Activated naive CD8-positive, alpha-beta T cell treated with anti-CD3 and anti-CD28 coated beads, Interleukin-2, amount 10 ng/mL, durations not matched to agents 7 days and 5 days (primary cell): ENCODE measurements at places on chromosomes 16 and 17. TPM values are rescaled to one million over a fixed set of nuclear protein-coding genes. Genes with fewer than 3 reads are reported as not detected.
A peak's percentile ranks its signal among the peaks of the same experiment; 100 is the strongest.

- DNase-seq: no peak
- no peaks in the 10 kb centered on the region for H3K27me3 ChIP-seq
- peaks cover 42% of the 10 kb centered on the region for H3K4me1 ChIP-seq
- H3K27ac ChIP-seq: peak overlapping the region; percentile 98
- peaks cover 42% of the 10 kb centered on the region for H3K36me3 ChIP-seq
- H3K4me3 ChIP-seq: peak overlapping the region; percentile 98
These were observed 503 bp downstream of the C16orf54 start for GRCh38 chr16:29745121-29745852.

DNA sequence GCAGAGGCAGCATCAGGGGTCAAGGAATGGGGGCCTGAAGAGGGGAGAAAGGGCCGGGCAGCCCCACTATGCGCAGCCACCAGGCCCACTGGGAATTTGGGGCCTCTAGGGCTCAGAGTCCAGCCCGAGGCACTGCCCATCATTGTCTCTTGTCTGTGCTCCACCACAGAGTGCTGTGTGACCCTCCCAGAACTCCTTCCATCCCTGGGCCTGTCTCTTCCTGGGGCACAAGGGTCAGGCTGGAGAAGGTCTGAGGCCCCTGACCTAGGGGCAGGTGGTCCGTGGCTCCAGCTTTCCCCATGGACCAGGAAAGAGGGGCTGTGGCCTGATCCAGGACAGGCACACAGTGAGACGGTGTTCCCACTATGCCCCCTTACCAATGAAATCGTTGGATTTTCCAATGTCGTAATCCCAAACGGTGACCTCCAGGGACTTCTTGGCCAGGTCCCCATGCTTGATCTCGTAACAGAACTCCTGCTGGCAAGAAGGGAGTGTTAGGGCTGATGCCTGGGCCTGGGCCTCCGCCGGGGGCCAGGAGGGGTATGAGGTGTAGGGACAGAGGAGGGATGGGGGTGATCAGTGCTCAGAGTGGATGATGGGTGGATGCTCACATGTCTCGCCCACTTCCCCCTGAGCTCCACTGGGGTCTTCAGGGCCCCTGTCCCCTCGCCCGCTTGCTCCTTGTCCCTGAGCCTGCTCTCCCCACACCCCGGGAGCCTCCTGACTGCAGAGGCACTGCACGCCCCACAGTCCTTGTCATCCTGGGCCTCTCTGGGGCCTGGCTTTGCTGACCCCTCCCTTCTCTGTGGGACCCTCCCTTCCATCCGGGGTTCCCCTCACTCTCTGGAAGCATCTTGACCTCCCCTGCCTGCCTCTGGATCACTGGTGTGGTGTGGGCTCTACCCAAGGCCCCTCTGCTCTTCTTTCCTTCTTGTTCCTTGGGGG, 10.7 kb downstream of the SCGB1C2 start:
- H3K4me1 ChIP-seq: peaks cover 2% of the 10 kb centered on the region
- no peaks in the 10 kb centered on the region for H3K36me3 ChIP-seq
- H3K27ac ChIP-seq: no peak overlapping the region
- no peaks in the 10 kb centered on the region for H3K27me3 ChIP-seq

DNA sequence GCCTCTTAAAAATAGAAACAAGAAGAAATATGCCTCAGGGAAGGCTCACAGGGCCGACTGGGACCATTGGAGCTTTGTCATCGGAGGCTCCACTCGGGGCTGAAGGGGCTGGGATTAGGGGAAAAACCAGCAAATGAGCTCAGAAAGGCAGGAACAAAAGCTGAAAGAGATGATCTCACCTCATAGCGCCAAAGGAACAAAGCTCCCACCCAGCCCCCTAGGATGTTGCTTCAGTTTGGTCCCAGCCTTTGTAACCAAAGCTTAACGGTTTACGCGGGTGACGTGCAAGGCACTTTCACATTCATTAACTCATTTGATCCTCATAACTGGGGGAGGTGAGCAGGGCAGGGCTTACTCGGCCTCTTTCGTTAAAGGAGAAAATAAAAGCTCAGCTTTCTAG, 168.5 kb upstream of the DYNLRB2 start:
- no peak overlapping the region for H3K27ac ChIP-seq
- no peaks in the 10 kb centered on the region for H3K36me3 ChIP-seq
- no peak for DNase-seq

- no peak overlapping the region for H3K27ac ChIP-seq
- no peaks in the 10 kb centered on the region for H3K36me3 ChIP-seq
- H3K4me1 ChIP-seq: no peaks in the 10 kb centered on the region
- DNase-seq: no peak
- H3K4me3 ChIP-seq: no peak overlapping the region
These were observed 86.4 kb downstream of the CBLN1 start for GRCh38 chr16:49195237-49195548.

- H3K27me3 ChIP-seq: peaks cover 5% of the 10 kb centered on the region
- no peaks in the 10 kb centered on the region for H3K4me1 ChIP-seq
- no peaks in the 10 kb centered on the region for H3K36me3 ChIP-seq
- H3K4me3 ChIP-seq: no peak overlapping the region
These were observed 47.4 kb upstream of the ZFHX3 start for GRCh38 chr16:73095142-73095820.

DNA sequence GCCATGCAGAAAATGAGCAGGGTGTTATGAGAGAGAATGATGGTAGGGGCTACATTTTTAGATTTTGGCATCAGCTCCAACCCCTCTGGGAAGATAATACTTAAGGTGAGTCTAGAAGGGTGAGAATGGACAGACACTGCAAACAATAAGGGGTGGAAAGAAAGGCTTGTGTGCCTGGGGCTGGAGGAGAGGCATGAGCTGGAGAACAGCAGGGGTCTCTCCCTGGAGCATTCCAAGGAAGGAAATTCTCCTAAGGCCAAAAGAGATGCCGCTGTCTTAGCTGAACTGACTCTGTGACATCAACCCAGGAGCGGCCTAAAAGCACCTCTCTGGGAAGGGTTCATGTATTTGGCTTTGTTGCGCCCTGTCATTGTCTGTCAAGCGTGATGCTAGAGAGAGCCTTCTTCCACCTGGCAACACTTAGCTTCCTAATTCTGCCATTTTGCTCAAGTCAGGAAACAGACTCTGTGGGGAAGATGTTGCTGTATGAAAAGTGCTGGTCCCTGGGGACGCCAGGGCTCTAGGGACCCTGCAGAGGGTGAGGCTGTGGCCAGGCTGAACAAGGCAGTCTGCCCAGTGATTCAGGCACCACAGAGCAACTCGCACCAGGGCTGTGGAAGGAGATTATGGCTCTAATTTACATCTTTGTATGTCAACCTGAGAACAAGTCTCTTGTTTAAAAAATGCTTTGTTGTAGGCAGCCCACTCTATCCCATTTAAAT, 225.7 kb downstream of the CBLN1 start:
- no peaks in the 10 kb centered on the region for H3K36me3 ChIP-seq
- H3K4me1 ChIP-seq: no peaks in the 10 kb centered on the region
- DNase-seq: no peak
- H3K27me3 ChIP-seq: no peaks in the 10 kb centered on the region

DNA sequence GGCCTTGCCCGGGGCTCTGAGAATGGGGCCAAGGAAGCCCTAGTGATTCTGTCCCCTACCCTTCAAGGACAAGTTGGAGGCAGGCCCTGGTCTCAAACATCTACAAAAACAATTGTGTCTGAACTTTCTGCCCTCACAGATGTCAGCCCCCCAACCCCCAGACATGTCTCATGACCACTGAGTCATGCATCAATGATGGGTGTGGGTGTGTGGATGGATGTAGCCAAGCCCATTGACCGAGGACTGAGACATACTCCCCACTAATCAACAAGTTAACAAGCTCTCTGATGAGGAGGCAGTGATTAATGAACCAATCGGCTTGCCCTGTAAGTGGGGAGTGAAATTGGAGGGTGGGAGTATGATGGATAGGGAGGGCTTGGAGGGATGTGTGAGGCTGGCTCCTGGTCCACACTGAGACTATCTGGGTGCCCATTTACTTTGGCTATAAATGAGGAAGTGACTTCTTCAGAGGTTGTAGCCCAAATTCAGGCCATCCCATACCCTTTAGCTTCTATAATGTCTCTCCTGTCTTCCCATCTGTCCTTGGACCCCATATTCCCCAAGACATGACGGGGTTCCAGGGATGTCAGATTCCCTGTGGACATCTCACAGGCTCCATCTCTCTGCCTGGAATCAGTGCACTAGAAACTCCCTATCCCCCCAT, 97.1 kb upstream of the TMEM97 start:
- H3K27me3 ChIP-seq: peaks cover 8% of the 10 kb centered on the region
- no peak for DNase-seq
- H3K27ac ChIP-seq: no peak overlapping the region
- no peak overlapping the region for H3K4me3 ChIP-seq

DHX58 gene
- 77.6 TPM for total RNA-seq

DNA sequence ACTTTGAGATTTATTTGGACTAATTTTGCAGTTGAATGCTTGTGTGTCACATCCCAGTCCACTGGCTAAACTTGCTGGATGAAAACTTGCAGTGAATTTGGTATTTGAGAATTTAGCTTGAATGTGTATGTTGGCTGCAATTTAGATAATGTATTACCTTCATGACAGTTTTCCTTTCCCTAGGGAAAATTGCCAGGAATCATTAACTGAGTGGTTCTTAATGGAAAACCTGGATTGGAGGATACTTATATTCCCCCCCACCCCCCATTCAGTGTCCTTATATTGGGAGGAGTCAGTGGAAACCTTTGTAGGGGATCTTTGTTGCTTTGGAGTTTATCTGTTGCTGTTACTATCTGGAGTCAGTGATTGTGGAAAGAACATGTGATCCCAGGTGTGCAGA, 67.6 kb downstream of the KPNA2 start:
- DNase-seq: no peak
- peaks cover 16% of the 10 kb centered on the region for H3K36me3 ChIP-seq
- H3K27ac ChIP-seq: no peak overlapping the region
- H3K4me1 ChIP-seq: peaks cover 36% of the 10 kb centered on the region
- H3K4me3 ChIP-seq: peak overlapping the region; percentile 91

DNA sequence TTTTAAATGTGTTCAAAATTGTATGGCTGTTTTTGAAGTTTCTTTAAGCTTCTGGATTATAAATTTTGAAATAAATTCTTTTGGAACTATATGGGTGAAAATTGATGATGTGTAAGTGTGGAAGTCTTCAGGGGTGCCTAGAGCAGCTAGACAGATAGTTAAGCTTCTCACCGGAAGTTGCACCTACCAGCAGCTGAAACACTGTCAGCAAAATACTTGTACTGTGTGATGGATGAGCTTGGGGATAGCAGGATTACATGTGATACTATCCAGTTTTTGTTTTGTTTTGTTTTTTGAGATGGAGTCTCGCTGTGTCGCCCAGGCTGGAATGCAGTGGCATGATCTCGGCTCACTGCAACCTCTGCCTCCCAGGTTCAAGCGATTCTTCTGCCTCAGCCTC, 19.7 kb downstream of the RBL2 start:
- no peak for DNase-seq
- H3K36me3 ChIP-seq: peaks cover 54% of the 10 kb centered on the region
- H3K27me3 ChIP-seq: no peaks in the 10 kb centered on the region
- peaks cover 71% of the 10 kb centered on the region for H3K4me1 ChIP-seq
- H3K27ac ChIP-seq: peak overlapping the region; percentile 72
- H3K4me3 ChIP-seq: peak overlapping the region; percentile 51

GRCh38 chr16:26983426-26983825, 83.3 kb upstream of the C16orf82 start:
- H3K27ac ChIP-seq: no peak overlapping the region
- no peak for DNase-seq
- H3K4me1 ChIP-seq: no peaks in the 10 kb centered on the region

DNA sequence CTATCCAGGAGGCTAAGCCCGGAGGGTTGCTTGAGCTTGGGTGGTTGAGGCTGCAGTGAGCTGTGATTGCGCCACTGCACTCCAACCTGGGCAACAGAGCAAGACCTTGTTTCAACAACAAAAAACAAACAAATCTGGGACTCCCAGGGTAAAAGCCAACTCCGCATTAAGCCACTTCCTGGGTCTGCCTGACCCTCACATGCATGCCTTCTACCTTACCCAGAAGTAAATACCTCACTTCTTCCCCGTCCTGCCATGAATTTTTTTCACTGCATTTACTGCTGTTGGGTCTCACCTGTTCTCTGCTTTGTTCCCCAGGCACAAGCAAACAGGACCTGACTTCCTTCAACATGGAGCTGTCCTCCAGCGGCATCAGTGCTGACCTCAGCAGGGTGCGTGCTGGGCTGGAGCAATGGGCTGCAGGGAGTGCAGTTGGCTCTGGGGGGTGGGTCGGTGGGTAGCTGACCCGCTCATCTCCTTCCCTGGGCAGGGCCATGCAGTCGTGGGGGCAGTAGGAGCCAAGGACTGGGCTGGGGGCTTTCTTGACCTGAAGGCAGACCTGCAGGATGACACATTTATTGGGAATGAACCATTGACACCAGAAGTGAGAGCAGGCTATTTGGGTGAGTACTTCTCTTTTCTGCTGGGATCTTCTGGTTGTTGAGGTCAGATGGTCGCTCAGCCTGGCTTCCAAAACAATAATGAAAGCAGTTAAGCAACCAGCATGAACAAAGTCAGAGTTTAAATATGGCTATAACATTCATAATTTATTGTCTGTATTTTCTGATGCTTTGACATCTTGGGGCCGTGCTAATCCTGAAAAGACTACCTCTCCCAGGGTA, 16.4 kb downstream of the ITGAL start:
- no peak overlapping the region for H3K4me3 ChIP-seq
- H3K4me1 ChIP-seq: peaks cover 47% of the 10 kb centered on the region
- peak overlapping the region; percentile 58 for H3K27ac ChIP-seq
- no peaks in the 10 kb centered on the region for H3K27me3 ChIP-seq
- no peak for DNase-seq

DNA sequence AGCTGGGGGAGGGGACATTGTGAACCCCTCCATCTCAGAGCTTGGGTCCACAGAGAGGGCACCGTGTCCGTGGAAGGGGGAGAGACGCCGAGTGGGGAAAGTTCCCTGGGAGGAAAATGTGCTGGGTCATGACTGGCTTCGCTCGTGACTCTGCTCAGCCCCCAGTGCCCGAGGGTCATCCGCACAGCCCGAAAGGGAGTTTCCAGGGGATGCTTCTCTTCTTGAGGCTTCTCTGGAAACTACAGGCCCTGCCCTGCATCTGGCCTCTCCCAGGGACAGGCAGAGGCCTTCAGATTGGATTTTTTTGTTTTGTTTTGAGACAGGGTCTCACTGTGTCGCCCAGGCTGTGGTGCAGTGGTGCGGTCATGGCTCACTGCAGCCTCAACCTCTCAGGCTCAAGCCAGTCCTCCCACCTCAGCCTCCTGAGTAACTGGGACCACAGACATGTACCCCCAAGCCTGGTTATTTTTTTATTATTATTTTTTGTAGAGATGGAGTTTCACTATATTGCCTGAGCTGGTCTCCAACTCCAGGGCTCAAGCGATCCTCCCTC, 9.8 kb upstream of the GSE1 start:
- DNase-seq: no peak
- H3K4me1 ChIP-seq: peaks cover 12% of the 10 kb centered on the region
- H3K27me3 ChIP-seq: peaks cover 2% of the 10 kb centered on the region

DNA sequence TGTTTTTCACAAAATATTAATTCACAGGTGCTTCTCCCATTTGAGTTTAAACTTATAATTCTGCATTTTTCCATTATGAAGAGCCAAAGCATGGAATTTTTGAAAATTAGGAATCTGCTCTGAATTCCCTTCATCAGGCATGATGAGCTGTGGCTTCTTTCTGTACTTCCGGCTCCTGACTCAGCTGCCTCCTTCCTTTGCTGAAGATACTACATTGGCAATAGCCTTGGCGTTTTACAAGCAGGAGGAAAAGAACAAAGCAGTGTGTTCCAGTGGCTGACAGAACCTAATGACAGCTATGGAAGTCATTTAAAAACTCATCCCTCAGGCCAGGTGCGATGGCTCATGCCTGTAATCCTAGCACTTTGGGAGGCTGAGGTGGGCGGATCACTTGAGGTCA, 18.4 kb upstream of the USP36 start:
- no peak for DNase-seq
- H3K27me3 ChIP-seq: no peaks in the 10 kb centered on the region
- no peaks in the 10 kb centered on the region for H3K4me1 ChIP-seq
- no peaks in the 10 kb centered on the region for H3K36me3 ChIP-seq

- H3K4me3 ChIP-seq: no peak overlapping the region
- H3K27ac ChIP-seq: no peak overlapping the region
- H3K4me1 ChIP-seq: no peaks in the 10 kb centered on the region
- H3K27me3 ChIP-seq: no peaks in the 10 kb centered on the region
- H3K36me3 ChIP-seq: peaks cover 8% of the 10 kb centered on the region
These were observed 158.8 kb downstream of the AATF start for GRCh38 chr17:37107406-37108083.
